ENCODE measurements at places on chromosomes 16 and 17.

DNA sequence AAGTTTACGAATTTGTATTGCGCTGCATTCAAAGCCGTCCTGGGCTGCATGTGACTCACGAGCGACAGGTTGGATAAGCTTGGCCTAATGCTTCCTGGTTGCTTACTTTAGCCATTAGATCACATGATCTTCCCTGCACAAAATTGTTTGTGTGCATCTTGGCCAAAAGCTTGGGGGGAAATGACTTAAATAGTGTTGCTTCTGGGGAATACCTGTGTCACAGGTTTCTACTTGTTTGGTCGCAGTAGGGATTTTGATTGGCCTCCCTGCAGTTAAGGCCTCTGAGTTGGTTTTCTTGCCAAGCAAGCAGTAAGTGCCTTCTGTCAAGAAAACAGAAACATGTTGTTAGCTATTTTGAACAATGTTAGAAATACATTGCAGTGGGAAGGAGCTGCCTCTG, 39.6 kb upstream of the DUSP14 start:
- no peak for DNase-seq

DNA sequence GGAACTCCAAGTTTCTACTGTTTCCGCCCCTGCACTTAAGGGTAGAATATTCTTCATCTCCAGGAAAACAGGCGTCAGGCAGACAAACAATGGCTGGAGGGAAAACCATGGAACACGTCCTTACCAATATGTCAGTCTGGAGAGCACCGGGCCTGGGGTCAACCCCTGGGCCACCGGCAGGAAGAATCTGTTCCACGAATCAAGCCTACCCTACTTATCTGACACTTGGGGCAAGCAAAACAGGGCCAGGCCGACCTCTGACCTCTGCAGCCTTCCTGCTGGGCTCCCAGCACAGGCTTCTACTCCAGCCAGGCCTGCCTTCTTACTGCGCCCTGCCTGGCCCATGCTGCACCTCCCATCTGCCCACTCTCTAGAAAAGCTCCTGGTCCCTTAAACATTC, 10.1 kb downstream of the VAC14 start:
- no peak for DNase-seq

- DNase-seq: no peak
These were observed 24.1 kb downstream of the DNAJA2 start for GRCh38 chr16:46949241-46949892.

- DNase-seq: peak; percentile 99
These were observed 33.7 kb downstream of the GINS3 start for GRCh38 chr16:58425756-58426494.

DNA sequence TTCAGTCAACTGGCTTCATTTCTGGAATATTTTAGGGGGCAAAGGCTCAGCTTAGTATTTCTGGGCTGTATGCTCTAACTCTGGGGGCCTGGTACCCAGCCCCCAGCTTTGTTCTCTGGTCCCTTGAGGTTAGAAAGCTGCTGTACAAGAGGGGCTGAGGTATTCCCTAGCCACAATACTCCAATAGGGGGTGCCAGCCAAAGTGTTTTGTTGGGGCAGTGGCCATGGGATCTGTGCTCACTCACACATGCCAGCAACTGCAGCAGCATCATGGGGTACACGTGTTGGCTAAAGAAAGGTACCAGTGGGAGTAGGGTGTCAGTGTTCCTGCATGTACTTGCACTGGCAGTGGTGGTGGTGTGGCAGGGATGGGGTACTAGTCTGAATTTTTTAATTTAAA, 257.3 kb downstream of the CA10 start:
- no peak for DNase-seq

GRCh38 chr16:11727796-11728543, 14.7 kb downstream of the TXNDC11 start:
- peak; percentile 57 for DNase-seq

DNA sequence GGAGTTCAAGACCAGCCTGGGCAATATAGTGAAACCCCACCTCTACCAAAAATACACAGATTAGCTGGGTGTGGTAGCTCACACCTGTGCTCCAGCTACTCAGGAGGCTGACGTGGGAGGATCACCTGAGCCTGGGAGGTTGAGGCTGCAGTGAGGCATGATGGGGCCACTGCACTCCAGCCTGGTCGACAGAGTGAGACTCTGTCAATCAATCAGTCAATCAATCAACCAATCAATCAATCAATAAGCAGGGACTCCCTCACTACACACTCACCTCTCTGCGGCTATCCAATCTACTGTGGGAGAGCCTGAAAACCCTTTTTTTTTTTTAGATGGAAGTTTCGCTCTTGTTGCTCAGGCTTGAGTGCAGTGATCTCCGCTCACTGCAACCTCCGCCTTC, 31.6 kb downstream of the CPSF4L start:
- DNase-seq: no peak

GRCh38 chr16:57179215-57179828, 6.5 kb downstream of the PSME3IP1 start:
- DNase-seq: no peak

- DNase-seq: no peak
These were observed 95.5 kb downstream of the CCT6B start for GRCh38 chr17:34865716-34866115.

DNA sequence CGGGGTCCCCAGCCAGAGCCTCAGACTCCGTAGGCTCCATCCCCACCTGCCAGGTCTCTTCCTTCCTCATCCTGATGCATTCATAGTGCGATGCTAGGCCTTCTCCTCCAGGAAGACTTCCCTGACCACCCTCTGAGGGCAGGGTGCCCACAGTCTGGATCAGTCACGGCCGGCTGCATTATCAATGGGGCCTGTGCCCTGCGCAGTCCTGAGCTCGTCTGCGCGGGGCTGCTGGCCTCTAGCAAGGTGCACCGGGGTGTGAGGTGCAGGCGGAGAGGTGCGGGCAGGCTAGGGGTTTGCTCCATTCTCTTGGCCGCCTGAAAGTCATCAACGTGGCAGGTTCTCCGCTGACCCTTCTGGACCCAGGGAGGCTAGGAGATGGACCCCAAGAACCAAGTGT, 56.9 kb upstream of the ACSF3 start:
- DNase-seq: no peak

- DNase-seq: no peak
These were observed 6.2 kb downstream of the COL1A1 start for GRCh38 chr17:50194934-50195865.

DNA sequence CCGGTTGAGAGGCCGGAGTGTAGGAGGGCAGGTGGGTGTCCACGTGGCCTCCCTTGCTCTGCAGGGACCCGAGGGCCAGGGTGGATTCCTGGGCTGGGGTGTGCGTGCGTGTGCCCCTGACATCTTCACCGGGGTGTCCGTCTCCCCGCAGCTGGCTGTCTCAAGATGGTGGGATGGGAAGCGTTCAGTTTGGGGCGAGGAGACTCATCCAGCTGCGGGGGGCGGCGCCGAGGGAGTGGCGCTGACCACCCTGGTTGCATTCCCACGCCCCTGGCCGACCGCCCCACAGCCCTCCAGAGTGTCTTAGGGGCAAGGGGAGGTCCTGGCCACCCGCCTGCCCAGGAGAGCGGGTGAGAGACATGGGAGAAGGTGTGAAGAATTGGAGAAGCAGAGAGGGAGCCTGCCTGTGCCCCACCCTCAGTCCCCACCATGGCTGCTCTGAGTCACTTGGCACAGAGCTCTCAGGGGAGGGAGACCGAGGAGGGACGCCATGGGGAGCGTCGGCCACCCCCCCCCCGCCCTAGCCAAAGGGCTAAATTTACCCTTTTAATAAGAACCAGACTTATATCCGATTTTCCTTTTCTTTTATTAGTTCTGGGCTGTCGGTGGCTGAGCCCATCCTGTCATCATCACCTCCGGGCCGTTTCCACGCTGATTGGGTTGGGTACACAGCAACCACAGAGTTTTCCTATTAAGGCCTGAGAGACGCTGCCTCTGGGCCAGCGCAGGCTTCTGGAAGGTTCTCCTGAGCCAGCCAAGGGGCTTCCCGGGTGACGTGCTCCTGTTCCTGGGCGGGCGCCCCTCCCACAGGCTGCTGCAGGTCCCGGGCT, 22.0 kb downstream of the BAHCC1 start:
- DNase-seq: no peak

DNA sequence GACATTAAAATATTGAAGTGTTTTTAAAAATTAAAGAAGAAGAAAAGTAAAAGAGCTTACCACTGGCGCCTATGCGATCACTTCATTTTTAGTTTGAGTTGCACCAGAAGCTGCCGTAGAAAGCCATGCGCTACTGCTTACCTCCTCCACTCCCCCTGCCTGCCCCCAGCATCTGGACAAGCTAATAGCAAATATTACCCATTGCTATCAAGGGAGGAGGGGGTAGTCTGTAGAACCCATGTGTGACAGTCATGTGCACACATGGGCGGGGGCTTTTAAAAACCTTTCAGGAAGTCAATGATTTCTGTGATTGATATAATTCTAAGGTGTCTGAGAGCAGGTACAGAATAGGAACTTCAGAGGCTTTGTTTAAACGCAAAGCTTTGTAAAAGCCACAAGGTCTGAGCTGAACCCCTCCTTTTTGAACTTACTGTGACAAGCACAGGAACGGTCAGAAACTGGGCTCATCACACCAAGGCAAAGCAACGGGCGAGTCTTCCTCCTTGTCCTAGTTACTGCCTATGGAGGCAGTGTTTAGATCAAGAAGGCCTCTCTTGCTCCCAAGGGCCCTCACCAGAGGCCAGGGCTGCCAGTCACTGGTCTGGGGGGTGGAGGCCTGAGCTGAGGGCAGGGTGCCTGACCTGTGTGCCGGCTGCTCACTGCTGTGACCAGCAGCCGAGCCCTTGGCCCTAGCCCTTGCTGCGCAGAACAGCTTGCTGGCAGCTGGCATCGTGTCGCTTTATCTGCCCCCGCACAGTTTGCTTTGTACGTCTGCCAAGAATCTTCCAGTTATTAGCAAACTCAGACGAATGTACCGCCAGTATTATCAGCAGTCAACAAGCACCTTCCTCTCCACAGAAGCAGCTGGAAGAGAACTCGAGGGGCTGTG, 15.0 kb downstream of the GINS2 start:
- DNase-seq: peak; percentile 31

DNA sequence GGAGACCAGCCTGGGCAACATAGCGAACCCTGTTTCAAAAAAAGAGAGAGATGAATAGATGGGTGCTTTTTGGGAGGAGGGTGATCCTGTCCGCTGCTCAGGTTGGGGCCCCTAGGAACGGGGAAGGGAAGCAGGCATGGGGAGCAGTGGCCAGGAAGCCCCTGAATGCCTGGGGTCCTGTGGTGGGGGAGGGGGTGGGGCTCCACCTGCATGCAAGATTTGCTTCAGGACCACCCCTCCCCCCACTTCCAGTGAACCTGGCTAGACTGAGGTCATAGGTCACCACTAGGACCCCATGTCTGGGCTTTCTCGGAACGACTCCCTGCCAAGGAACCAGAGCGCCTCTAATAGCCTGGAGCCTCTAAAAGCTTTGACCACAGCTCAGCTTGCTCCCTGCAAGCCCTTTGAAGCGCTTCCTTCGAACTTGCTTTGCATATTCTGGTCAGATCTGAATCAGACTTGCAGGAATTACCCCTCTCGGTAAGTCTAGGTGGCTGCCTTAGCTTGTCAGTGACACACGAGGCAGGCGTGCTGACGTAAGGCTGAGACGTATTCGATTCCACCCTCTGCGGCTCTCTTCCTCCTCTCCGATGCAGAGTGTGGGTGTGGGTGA, 3.7 kb downstream of the SOCS3 start:
- DNase-seq: peak; percentile 64

GRCh38 chr17:39606434-39607056, 1.2 kb downstream of the NEUROD2 start:
- DNase-seq: no peak

DNA sequence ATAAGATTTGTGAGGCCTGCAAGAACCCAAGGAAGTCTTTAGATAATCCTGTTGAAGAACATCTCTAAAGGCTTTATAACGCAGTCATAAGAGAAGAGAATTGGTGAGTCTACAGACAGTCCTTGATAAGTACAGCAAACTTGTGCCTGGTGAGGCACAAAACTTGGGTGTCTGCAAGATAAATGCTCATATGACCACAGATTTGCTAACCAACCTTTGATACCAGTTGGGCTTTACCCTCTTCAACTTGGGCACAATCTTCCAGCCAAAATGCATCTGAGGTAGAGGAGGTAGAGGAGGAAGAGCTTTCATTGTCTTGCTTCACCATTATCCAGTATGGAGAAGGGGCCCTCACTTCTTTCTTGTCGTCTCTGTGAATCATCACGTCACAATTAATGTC, 16.9 kb downstream of the PDZD9 start:
- no peak for DNase-seq

DNA sequence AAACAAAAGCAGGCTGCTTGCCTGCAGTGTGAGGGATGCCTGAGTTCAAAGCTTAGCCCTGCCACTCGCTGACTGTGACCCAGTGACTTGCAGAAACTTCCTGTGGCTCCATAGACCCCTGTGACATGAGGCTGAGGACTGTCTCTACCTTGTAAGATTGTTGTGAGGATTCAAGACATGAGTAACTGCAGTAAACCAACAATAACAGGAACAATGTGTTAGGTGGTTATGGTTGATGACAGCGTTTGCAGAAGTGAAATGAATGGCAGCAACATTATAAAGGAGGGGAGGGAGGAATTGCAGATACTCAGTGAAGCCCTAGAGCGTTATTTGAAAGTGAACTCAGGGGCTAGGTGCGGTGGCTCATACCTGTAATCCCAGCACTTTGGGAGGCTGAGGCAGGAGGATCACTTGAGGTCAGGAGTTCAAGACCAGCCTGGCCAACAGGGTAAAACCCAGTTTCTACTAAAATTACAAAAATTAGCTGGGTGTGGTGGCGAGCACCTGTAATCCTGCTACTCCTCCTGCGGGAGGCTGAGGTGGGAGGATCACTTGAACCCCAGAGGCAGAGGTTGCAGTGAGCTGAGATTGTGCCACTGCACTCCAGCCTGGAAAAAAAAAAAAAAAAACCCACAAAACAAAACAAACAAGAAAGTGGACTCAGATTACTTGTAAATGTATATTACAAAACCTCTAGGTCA, 33.5 kb upstream of the EMP2 start:
- peak; percentile 78 for DNase-seq

GRCh38 chr17:40284085-40284713, 3.5 kb upstream of the CDC6 start:
- no peak for DNase-seq

DNA sequence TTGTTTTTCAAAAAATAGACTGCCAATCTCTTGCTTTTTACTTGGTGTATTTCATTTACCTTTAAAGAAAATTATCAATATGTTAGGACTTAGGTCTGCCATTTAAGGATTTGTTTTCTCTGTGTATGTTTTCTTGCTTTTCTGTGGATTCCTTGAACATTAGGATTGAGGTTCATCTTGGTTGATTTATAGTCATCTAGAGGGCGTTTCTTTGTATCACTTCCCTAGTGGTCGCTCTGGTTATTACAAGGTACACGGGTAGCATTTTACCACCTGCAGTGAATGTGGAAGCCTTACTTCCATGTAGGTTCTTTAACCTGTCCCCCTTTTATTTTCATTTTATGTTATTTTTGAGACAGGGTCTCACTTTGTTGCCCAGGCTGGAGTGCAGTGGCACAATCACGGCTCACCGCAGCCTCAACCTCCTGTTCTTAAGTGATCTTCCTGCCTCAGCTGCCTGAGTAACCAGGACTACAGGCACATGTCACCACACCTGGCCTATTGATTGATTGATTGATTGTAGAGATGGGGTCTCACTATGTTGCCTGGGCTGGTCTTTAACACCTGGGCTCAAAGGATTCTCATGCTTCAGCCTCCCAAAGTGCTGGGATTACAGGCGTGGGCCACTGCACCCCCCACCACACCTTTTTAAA, 35.2 kb upstream of the CBX4 start:
- peak; percentile 74 for DNase-seq

GRCh38 chr17:45430738-45431530, 1.7 kb downstream of the ARHGAP27 start:
- DNase-seq: no peak
